CD4-positive, alpha-beta T cell treated with Interferon alpha-2 for 1 hour (primary cell): ENCODE measurements at places on chromosomes 5 and 9.

DNA sequence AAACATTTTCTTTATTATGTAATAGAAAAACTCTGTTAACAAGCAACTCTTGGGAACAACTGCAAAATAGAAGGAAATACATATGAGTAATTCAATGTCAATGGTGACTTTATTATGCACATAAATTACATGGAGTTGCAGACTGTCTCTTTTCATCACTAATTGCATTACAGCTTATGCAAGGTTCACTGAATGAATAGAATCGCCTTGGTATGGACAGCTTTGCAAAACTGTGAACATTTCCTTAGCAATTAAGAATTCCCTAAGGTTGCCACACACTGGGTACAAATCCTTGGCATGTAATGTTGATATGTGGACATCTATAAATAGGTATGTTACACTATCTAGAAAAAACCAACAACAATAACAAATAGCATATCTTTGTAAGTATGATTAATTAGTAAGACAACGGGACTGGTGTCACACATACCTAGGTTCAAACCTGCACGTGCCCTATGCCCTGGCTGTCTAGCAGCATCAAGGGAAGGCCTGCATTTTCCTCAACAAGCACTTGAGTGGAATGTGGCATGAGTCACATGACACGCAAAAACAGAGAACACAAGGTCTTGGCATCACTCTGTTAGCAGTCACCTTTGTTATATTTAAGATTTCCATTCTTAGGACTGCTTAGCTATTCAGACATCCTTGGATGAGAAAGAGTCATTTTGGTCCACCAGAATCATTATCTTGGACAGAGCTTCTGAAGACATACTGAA is 263.9 kb downstream of the CTNND2 start:
- no peak for DNase-seq

DNA sequence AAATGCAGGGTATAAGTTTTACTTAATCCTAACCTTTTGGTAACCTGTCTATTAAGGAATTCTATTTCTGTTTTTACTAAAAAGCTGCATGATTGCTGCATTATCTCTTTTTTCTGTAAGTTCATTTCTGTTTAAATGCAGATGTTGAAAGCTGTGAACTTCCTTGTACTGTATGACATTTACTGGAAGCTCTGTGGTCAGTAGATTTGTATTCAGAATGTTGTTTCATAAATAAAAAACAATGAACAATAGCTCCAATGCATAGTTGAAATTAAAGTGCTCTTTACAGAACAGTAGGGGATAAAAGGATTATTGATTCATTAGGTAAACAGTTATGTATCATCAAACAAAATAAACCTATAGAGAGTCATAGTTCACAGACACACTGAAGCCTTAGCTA is 46.5 kb upstream of the FKTN start:
- DNase-seq: no peak

DNA sequence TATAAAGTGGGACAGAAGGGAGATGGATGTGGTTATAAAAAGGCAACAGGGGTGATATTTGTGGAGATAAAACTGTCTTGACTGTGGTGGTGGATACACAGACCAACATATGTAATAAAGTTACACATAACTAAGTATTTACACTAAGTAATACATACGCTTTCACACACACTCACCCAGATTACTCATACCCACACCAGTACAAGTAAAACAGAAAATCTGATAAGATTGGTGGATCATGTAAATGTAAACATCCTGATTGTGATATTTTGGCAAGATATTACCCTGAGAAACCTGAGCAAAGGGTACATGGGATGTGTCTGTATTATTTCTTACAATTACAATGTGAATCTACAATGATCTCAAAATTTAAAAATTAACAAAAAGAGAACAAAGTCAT is 53.3 kb upstream of the SLIT3 start:
- no peak for DNase-seq

- no peak for DNase-seq
Observed at GRCh38 chr9:29966247-29966646, 2393.0 kb upstream of the C9orf72 start.

- no peak for DNase-seq
Observed at GRCh38 chr9:88730780-88731179, 195.8 kb downstream of the NXNL2 start.

- no peak for DNase-seq
Observed at GRCh38 chr5:133681896-133682295, 69.6 kb upstream of the FSTL4 start.

GRCh38 chr5:97422678-97423077 is 239.6 kb upstream of the RIOK2 start:
- no peak for DNase-seq

GRCh38 chr5:123085638-123086286 is 3.3 kb upstream of the PRDM6 start:
- DNase-seq: no peak

DNA sequence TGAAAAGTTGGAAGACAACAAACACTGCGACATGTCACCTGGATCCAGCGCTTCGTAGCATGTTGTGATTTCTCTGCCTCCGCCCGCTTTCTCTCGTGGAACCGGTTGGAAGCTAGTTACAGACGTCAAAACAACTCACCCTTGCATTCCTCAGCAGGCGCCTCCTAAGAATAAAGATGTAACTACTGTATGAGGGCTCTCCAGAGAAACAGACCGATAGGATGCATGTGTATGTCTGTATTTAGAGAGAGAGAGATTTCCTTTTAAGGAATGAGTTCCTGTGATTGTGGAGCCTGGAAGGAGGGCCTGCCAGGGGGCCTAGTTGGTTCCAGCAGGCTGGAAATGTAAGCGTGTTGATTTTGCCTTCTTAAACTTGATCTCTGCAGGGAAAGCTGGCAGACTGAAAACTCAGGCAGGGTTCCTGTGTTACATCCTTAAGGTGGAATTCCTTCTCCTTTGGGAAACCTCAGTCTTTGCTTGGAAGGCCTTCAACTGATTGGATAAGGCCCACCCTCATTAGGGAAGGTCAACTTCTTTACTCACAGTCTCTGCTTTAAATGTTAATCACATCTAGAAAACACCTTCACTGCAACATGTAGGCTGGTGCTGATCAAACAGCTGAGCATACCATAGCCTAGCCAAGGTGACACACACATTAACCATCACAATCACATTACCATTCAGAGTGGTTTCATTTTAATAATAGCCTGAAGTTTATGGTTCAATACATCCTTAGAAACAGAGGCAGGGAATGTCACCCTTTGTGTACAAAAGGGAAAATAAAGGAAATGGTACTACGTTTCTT is 163.8 kb downstream of the SYK start:
- no peak for DNase-seq

GRCh38 chr5:77250021-77250420 is 39.5 kb downstream of the PDE8B start:
- DNase-seq: no peak
